ENCODE measurements at places on chromosomes 7 and 10.

DNA sequence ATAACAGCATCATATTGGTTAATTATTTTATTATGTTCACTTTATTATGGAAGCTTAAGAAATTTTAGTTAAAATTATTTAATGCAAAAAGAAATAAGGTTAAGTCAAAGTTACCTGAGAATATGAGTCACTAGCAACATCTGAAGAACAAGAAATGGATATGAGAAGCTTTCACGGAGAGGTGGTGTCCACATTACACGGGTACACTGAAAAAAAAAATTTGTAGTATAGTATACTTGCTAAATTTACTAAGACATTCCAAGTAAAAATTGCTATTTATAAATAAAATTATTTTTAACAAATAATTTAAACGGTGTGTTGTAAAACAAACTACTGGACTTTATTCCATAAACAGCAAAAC lies 63.9 kb downstream of the DPY19L1 start:
- DNase-seq: no peak

- no peak for DNase-seq
Observed at GRCh38 chr10:75632805-75633462, 201.5 kb downstream of the LRMDA start.

GRCh38 chr10:4353964-4354363 lies 472.0 kb upstream of the AKR1E2 start:
- DNase-seq: peak; percentile 75

DNA sequence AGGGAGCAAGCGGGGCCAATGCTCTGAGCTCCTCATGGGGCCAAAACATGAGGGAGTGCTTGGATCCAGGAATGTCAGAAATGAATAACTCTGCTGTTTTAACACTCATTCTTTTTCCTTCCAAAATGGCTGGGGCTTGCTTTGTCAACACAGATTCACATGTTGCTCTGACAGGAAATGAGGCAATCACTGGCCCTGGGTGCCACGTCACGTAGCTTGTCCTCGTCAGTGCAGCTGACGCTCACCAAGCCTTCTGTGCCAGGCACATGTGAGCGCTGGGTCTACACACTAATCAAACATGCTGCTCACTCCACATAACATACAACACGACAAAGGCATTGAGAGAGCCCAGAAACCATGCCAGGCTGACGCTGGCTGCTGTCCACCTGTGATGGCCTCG lies 198.9 kb downstream of the WDR37 start:
- DNase-seq: no peak

DNA sequence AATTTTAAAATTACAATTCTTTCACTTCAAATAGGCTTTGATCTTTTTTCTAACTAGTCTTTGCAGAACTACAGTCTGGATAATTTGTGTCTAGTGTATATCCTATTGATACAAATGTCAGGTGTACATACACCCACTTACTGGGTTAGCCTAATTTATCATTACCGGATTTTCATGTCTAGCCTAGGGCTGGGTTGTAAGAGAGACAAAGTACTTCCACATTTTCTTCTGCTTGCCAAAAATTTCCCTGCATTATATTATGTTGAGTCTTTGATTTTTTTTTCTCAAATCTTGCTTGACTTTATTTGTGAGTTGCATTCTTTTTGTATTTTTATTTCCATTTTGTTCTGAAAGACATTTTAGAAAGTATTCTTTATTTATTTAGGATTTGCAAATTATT lies 284.8 kb upstream of the FZD8 start:
- DNase-seq: no peak

DNA sequence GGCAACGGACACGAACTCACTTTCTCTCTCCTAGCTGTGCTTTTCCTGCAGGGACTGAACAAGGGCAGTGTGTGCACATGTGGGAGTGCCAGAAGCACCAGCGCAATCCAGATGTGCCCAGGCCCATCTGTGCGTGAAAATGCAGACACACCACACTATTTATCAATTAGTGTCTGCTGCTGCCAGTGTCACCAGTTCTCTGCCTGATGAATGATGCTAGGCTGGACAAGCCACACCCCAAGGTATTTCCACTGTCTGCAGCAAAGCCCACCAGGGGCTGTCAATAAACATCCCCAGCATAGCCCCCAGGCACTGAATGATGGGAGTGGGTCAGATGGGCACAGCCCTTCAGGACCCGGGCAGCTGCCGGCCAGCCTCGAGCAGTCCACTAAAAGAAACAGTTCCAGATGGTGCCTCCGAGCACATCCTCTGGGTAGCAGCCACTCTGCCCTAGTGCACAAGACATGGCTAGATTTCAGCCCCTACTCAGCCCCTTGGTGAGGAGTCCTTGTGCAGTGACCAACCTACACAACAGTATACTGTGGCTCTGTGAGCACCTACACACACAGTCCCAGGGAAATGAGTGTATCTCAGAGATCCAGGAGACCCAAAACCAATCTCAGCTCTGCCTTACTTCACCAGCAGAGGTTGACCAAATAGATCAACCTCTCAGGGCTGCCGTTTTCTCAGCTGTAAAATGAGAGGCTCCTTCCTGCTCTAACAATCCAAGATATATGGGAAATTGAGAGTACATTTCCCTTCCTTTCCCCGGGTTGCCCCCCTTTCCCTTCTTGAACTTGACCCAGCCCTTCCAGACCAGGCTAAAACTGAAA lies 314.7 kb downstream of the PLXNA4 start:
- DNase-seq: no peak

DNA sequence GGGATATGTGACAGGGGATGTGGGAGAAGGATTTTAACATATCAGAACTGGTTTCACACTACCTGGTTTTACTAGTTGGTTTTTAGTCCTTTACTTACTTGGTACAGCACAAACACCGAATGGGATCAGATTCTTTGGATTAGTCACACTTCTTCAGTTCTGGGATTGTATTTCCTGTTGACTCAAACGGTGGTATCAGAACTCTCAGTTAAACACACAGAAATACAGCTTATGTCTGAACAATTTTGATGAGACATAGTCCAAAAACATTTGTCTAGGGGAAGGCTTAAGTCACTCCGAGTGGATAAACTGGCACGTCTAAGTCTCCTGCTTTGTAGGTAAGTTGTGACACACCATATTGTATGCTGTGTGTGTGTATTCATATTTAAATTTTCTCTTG lies 480.5 kb downstream of the PHTF2 start:
- peak; percentile 81 for DNase-seq

- DNase-seq: no peak
Observed at GRCh38 chr7:98224701-98225181, 13.5 kb downstream of the BHLHA15 start.

- DNase-seq: no peak
Observed at GRCh38 chr10:21532694-21533466, 1.2 kb upstream of the MLLT10 start.

DNA sequence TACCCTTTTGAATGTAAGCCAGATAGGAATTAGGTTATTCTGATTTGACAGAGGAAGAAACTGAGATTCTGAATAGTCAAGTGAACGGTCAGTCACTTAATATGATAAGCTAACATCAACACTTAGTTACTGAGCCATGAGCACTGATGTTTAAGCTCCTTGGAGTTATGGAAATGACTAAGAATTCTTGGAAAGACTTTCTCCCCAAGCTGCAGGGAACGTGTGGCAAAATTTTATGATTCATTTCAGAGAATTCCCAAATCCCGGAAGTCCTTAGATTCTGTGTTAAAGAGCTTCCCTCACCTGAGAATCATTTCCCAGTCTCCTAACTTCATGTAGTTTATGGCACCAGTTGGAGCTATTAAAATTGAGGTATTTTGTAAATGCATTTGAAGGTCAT lies 330.9 kb downstream of the XPNPEP1 start:
- no peak for DNase-seq

DNA sequence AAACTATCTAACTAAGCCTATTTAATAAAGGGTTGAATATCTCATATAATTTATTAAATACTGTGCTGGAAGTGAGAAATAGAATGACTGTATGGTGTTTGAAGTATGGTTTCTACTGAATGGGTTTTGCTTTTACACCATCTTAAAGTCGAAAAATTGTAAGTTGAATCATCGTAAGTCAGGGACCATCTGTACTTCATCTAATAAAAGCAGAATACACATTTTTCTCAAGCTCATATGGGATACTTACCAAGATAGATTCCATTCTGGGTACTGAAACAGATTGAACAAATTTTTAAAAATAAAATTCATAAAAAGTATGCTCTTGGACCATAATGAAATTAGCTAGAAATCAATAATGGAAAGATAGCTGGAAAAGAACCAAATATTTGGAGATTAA lies 285.4 kb downstream of the CXCL12 start:
- DNase-seq: no peak

DNA sequence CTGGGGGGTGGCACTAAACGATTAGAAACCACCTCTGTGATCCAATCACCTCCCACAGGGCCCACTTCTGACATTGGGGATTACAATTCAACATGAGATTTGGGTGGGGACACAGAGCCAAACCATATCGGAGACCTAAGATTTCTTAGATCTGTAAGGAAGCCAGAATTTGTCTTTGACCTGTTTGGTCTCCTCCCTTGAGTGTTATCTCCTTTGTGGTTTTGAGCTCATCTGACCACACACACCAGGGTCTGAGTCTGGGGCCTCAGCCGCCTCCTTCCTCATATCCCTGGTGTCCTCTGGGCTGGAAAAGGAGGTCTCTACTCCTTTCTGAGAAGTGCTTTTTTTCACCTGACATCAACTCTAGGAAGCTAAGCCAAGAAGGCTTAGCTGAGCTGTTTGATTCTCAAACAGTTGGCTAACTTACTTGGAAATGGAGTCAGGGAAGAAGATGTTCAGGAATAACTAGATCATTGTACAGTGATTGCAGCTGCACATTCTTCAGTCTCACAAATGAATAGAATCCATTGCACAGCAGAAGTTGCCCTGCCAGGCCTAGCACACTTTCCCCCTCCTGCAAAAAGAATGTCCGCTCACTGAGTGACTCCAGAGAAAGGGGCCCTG lies 167.4 kb downstream of the ARHGAP21 start:
- no peak for DNase-seq

- no peak for DNase-seq
Observed at GRCh38 chr7:148238761-148239325, 351.7 kb upstream of the C7orf33 start.

DNA sequence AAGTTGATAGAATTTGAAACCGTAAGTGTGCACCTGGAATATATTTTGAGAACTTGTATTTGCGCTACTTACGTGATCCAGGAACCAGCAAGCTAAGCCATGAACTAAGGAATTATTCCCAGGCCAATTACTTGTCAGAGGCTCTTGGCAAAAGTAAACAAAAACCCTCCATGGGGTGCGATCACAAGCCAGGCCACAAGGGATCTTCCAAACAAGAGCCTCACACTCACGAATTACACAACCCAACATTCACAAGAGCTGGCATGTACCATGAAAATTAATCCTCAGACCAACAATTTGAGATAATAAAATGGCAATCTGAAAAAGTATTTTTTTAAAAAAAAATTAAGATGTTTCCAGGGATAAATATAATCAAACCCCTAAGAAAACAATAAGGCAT lies 467.0 kb upstream of the AKR1E2 start:
- DNase-seq: peak; percentile 16

- peak; percentile 85 for DNase-seq
Observed at GRCh38 chr10:83607959-83608745, 531.2 kb upstream of the GHITM start.

DNA sequence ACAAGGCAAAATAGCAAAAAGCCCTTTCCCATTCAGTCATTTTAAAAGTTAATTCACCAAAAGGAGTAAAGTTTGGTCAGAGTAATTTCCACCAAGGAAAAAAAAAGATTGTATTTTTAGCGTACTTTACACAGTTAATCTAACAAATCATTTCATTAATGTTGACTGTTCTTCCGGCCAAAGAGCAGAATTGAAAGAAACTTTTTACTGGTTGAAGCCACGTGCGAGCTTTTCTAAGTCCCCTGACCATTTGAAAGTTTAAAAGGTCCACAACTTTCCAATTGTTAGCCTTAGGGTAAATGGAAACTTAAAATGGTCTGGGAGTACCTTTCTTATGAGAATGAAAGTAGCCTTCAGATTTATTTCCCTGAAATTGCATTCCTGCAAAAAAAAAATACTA lies 296.7 kb downstream of the ARL4A start:
- no peak for DNase-seq

DNA sequence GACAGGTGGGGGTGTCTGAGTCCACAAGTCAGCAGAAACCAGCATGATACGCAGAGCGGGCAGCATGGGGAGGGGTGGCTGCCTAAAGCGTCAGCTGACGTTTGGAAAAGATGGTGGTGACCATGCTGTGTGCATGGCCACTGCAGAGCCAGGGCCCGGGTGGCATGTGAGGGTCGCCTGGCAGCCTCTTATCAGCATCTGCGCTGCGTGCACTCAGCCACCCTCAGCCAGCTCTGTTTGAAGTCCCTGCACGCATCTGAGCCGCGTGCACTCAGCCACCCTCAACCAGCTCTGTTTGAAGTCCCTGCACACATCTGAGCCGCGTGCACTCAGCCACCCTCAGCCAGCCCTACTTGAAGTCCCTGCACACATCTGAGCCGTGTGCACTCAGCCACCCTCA lies 61.5 kb downstream of the WDR37 start:
- no peak for DNase-seq

DNA sequence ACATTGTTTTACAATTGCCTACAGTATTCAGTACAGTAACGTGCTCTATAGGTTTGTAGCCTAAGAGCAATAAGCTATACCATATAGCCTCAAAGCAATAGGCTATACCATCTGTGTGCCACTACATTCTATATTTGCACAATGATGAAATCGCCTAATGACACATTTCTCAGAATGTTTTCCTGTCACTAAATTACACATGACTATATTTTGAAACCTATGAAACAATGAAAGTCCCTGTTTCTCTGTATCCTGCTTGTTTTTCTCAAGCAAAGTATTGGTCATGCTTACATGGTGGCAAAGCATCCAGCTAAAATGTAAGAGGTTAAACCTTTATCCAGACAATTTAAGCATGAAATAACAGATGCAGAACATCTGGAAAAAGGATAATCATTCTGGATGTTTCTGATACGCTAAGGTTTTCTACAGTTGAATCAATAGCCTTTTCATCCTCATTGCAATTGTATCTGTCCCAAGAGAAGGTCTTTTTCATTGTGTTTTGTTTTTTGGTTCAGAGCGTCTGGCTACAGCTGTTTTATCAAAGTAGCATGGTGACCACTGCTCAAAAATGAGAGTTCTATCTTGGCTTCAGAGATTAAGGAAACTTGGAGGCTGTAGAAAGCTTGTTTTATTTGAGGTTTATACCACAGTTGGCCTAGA lies 81.7 kb downstream of the CSTF2T start:
- DNase-seq: no peak

DNA sequence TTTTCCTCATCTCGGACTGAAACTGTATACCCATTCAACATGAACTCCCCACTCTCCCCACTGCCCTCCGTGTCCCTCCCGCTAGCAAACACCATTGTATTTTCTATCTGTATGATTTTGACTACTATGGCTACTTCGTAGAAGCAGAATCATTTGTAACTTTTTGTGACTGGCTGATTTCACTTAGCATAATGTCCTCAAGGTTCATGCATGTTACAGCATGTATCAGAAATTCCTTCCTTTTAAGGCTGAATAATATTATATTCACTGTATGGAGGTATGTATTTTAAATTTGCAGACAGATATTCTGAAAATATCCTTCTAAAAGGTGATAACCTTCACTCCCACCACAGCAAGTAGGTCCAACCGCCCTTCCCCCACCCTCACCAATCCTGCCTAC lies 42.9 kb upstream of the MMD2 start:
- no peak for DNase-seq

All from astrocyte (in vitro differentiated cells and primary cell).